ENCODE measurements at places on chromosomes 11 and 22.

DNA sequence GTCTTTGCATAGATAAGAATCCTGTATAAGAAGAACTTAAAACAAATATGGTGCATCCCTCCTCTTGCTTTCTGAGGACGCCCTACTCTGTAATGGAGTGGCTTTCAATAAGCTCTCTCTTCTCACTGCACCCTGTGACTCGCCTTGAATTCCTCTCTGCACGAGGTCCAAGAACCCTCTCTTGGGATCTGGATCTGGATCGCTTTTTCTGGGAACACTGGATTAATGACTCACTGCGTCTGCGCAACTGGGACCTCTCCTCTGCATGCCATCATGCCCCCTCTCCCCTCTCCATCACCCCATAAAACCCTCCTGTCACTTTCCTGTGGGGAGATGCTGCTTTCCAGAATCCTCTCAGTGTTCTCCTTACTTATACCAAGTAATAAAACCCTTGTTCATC lies 15.1 kb upstream of the CABP2 start:
- no peak for DNase-seq

DNA sequence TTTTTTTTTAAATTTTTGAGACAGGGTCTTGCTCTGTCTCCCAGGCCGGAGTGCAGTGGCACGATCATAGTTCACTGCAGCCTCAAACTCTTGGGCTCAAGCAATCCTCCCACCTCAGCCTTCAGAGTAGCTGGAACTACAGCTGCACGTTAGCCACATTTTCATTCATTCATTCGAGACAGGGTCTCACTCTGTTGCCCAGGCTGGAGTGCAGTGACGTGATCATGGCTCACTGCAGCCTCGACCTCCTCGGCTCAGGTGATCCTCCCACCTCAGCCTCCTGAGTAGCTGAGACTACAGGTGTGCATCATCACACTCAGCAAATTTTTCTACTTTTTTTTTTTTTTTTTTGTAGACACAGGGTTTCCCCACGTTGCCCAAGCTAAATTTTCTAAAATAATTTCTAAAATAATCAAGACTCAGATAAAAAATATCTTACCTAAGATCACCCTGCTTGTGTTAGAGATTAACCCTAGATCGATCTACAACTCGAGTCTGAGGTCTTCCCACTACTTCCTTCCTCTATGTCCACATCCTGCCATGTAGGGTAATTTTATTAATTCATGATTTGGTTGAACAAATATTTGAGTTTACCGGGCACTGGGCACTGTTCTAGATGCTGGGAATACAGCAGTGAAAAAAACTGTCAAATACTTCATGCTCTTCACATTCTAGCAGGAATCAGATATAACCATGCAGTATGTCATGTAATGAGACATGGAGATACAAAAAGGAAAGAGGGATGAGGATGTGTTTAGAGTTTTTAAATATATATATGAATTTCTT lies 15.1 kb downstream of the EIF4G2 start:
- DNase-seq, result no peak

DNA sequence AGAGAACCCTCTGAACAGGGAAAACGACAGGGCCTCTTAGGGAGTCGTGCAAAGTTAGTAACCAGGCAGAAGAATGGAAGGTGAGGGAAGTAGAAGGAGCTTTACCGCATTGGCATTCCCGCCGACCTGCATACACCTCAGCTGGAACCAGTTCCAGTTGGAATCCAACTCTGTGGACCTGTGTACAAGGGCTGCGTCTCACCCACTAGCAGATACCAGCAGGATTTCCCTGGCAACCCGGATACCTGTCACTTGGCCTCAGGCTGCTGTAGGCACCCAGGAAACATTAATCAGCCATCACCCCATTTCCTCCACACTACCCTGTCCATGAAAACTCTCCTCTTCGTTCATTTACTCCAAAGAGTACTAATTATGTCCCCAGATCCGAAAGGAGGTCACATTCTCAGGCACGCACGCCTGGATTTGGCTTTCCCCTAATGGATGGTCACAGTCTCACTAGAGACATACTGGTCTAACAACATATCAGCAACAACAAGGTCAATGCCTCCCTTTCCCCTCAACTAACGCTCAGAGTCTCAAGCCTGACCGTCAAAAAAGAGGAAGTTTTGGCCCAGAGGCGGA lies 842 bp downstream of the ARFGAP2 start:
- DNase-seq, result no peak

- DNase-seq, result no peak
Observed at GRCh38 chr11:70400643-70401042, 2.3 kb downstream of the CTTN start.

DNA sequence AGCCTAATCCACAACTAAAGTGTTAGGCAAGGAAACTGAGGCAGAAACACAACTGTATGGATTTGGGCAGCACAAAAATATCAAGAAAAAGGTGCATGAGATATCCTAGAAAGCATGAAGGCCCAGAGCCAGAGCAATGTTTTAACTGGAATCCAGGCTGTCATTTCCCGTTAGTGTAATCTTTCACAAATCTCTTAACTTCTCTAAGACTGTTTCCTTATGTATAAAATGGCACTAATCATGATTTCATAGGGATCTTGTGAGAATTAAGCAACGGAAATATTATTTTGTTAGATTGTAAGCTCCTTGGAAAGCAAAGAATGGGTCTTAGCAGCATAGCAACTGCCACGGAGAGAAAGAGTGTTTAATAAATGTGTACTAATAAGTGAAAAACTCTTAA lies 14.7 kb upstream of the SYTL2 start:
- DNase-seq, result no peak

DNA sequence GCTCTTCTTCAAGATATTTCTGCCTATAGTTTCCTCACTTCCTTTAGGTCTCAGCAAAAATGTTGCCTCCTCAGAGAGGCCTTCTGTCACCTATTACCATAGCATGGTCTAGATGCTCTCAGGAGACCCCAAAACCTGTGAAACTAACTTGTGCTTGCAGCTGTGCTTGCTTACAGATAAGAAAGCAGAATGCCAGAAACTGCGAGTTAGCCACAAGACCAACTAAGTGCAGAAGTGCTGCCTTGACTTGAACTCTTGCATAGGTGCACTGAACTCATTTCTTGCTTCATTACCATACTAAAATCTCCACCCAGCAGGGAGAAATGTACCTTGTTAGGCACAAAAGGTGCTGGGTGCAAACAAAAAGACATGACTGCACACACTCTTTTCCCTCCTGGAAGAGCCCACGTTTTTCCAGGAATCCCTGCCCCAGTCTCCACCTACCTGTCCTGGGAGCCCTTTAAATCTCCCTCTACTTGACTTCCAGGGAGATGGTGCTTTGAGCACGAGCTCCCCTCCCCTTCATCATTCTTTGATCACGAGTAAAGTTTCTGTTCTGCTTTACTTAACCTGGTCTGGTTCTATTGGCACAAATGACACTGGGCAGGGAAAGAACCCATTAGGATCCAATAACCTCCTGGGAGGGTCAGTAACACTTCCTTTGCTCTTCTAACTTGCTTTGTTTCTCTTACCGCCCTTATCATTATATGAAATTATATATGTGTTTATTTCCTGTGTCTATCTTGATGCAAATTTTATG lies 137.7 kb upstream of the DDI1 start:
- DNase-seq, result no peak

- no peak for DNase-seq
Observed at GRCh38 chr22:22352371-22352999, 107.9 kb downstream of the VPREB1 start.

DNA sequence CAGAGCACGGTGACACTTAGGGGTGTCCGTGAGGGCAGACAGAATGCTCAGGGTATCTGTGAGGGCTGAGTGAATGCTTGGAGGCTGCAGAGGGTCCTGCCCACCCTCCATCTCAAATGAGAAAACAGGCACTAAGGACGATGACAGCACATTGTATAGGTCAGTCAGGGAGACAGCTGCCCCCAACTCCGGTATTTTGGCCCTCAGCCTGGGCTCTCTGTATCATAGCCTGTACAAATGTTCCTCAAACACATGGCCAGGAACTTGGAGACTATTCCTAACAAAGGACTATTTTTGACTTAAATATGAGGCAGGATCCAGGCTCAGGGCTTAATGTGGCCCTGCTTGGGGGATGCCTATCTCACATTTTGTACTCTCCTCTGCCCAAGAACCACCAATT lies 145.4 kb downstream of the OPCML start:
- no peak for DNase-seq

DNA sequence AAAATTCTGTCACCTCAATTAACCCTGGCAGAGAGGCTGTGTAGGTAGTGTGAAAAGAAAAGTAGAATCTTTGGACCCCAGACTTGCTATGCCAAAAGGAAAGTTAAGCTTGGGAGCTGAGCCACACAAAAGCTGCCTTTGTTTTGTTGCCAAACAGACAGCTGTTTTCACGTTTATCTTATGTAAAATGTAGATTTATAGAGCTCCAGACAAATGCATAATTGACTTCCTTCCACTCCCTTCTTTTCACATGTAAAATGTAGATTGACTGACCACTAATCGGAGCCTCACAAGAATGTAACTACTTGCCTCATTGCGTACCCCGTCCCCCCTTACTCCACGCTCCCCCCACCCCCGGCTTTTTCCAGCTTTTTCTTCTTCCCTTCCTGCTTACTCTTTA lies 2302.2 kb upstream of the RAG2 start:
- no peak for DNase-seq

DNA sequence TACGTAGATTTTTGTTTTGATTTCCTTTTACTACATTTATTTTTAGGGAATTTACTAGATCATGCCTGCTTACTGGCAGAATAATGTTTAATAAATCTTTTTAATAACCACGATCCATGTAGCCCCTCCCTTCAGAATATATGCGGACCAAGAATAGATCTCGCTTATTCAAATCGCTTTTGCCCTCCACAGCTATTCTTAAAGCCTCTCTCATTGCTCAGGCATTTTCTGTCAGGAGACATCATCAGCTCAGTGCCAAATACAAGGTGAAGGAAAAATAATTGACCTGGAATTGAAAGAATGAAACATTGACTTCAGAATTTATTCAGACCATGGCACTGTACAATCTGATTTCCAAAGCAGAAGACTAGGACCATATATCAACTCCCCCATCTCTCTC lies 10.0 kb upstream of the JAML start:
- no peak for DNase-seq

GRCh38 chr11:125016413-125016812 lies 46.7 kb upstream of the SLC37A2 start:
- no peak for DNase-seq

GRCh38 chr22:43996981-43997265 lies 27.2 kb upstream of the PARVB start:
- no peak for DNase-seq

GRCh38 chr11:126808296-126808695 lies 192.3 kb downstream of the KIRREL3 start:
- DNase-seq, result no peak

GRCh38 chr11:109798521-109798920 lies 294.7 kb upstream of the ZC3H12C start:
- no peak for DNase-seq

DNA sequence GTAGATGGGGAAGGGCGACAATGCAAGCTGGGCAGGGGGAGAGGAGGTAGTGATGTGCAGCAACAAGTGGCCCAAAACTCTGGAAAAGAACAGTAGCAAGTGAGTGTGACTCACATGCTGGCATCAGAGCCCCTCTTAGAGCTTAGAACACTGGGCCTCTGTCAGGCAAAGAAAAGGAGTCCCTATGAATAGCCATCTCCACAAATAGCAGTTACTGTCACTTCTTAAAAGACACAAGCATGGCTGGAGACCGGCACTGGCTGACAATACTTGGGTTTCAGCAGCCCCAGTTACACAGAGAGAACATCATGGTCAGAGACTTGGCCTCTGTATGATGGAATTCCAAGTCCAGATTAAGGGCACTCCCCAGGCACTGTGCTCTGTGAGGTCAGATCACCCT lies 58.2 kb downstream of the PRCP start:
- no peak for DNase-seq

DNA sequence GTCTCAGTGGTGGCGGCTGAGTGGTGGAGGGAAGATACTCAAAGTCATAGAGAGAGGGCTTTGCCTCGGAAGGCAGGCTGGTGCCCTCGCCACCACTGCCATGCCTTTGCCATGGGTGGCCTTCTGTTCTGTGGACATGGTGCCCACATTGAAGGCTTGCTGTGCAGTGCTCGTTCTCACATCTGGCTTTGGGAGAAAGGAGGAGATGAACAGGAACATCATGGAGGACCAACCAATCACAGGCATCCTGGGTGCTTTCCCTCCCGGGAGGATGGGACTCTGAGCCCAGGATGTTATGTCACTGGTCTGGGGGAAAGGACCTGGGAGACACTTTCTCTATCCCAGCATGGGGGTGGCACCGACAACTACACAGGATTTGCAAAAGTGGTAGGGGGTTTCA lies 82.3 kb upstream of the NARS2 start:
- DNase-seq, result no peak

GRCh38 chr11:68271023-68271780 lies 571 bp downstream of the C11orf24 start:
- DNase-seq, result peak; percentile 45

DNA sequence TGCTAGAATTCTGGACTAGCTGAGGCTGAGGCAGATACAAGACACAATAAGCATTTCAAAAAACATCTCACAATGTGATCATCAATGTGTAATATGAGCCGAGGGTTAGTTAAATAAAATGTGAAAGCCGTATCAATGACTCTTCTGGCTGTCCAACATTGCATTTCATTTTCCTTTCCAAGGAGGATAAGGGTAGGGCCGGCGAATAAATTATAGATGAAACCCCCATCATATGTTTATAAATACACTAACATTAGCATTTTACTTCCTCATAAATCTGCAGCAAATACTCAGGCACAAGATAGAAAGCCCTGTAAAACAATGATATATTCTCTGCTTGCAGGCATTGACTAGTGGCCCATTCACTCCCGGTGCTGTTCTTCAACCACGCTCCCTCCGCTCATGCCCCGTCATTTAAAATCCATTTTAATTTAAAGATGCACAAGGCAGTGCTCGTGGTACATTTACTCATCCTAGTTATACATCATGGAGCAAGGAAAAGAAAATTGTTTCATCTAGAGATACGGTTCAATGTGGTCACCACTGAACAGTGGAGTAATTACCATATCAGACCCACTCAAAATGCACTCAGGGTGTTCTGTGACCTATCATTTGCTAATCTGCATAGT lies 59.9 kb upstream of the RCN1 start:
- no peak for DNase-seq

GRCh38 chr22:28855355-28856094 lies 27.8 kb upstream of the ZNRF3 start:
- DNase-seq, result peak; percentile 45

DNA sequence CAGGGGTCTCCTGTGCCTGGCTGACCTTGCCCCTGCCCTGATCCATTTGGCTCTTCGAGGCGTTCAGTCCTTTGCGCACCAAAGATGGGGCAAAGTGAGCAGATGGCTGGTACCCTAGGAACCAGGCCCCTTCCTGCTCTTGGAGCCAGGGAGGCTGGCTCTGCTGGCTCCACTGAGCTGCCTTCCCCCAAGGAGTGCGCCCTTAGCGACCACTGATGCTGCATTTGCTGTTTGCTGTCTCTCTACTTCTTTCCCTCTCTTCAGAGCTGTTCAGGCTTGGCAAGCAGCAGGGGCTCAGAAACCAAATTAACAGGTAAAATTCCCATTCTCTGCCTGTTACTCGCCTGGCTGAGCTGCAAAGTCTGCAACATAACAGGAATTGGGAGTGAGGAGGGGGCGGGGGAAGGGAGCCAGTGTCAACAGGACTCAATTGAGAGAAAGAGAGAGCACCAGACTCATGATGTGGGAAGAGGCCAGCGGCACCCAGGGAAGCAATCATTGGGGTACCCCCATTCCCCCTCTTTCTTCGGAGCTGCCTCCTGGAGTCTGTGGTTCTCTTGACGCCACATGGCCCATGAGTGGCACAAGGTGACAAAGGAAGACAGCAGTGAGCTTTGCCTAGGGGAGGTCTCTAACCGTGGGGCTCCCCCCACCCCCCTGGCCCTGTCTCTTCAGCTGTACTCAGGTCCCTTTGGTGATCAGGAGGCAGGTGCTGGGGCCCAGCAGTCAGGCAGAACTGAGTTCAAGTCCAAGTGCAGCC lies 102.3 kb downstream of the TP53I11 start:
- no peak for DNase-seq
